ENCODE measurements at places on chromosomes 6 and 20. TPM values are rescaled to one million over a fixed set of nuclear protein-coding genes. Genes with fewer than 3 reads are reported as not detected.

The PSORS1C2 gene
- total RNA-seq, result not detected

The WFDC5 gene
- not detected for total RNA-seq

The RBBP9 gene
- 29.2 TPM for total RNA-seq

The GABRR1 gene
- total RNA-seq, result not detected
